ENCODE measurements at places on chromosomes 7 and 10.

DNA sequence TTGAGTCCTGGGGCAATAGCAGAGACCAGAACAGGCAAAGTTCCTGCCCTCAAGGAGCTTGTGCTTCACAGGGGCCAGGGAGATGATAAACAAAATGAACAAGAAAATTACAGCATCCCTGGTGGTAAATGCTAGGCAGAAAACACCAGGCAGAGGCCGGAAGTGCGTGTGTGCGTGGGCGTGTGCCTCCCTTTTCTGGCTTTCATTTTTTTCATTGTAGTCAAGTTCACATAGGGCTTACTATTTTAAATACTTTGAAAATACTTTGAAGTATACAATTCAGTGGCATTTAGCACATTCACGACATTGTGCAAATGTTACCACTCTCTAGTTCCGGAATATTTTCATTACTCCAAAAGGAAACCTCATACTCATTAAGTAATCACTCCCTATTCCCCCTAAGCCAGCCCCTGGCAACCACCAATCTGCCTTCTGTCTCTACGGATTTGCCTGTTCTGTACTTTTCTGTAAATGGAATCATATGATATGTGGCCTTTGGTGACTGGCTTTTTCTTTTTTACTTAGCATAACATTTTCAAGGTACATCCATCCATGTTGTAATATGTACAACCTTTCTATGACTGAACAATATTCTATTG is 88.1 kb upstream of the PDCD4 start:
- no peak for DNase-seq

- DNase-seq = no peak
Observed at GRCh38 chr10:34198953-34199352, 616.1 kb downstream of the PARD3 start.

- DNase-seq = no peak
Observed at GRCh38 chr7:74043523-74043951, 15.6 kb downstream of the ELN start.

- no peak for DNase-seq
Observed at GRCh38 chr10:11783558-11783865, 39.6 kb upstream of the PROSER2 start.

DNA sequence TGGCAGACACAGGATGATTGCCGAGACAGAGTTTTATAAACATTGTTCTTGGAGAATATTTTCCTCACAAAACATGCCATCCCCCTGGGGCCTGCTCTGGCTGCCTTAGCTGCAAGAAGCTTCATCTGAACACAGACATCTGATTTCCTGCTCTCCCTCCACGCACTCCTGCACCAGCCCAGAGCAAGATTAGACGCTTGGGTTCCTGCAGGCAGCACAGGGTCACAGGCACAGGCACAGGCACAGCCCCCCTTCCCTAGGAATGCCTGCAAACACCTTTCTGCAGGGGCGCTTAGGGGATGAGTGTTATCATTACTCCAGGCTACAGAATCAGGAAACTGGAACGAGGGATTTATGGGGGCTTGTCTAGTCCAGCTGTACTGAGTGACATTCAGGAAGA is 450.3 kb downstream of the GRID1 start:
- no peak for DNase-seq

GRCh38 chr7:150823043-150823442 is 22.5 kb downstream of the TMEM176A start:
- no peak for DNase-seq

- DNase-seq = peak; percentile 7
Observed at GRCh38 chr7:49852619-49853462, 79.4 kb downstream of the VWC2 start.
